NCI-H526 (cell line): ENCODE measurements at places on chromosomes 7 and 10.
A peak's percentile ranks its signal among the peaks of the same experiment; 100 is the strongest.

DNA sequence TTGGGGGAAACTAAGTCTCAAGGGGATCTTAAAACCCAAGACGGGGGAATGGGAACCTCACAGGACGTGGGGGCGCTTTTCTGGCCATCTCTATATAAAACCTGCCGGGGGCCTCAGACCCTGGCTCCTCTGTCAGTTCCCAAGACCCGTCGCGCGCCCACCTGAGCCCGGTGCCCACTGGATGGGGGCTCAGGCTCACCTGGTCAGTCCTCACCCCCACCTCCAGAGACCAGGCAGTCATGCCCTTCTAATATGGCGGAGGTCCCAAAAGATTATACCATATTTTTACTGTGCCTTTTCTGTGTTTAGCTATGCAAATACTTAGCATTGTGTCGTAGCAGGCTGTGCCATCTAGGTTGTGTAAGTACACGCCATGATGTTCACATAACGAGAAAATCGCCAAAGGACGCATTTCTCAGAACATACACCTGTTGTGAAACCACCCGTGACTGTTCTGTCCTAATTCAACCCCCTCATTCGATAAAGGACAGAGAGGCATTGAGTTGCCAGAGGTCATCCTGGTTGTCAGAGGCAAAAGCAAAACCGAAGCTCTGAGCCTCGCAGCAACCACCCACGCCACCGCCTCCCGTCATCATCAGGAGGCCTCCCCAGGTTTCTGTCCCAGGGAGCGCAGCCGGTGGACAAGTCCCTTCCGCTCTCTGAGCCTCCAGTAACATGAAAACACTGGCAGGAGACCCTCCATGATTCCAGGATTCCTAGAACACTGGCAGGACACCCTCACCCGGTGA is 28.9 kb downstream of the OAT start:
- DNase-seq = peak; percentile 48

DNA sequence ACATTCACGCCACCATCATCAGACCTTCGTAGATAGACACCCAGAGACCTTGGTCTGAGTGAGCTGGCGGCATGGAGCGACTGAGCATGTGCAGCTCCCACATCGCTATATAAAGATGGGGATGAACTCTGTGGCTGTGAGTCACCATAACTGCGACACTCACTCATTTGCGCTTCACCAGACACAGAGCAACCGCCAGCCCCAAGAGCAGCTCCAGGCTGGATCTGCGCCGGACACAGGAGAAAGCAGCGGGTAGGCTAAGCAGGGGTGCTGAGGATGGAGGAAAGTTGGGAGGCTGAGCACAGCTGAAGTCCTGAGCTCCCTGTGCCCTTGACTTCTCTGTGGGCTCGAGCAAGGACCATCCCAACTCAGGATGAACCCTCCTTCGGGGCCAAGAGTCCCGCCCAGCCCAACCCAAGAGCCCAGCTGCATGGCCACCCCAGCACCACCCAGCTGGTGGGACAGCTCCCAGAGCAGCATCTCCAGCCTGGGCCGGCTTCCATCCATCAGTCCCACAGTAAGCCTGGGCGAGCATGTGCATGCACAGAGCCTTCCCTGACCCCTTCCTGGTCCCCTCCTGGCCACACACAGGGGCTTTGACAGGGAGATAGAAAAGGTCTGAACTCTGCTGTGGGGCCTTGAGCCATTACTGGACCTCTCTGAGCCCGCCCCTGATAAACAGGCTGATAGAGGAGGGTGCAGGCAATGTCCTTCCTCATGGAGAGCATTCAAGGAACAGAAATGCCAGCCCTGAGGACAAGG is at the start of gene OPN4:
TSS of gene OPN4 (plus strand) at position 137 of the 762 bp plus-strand sequence. CDS start at position 374, 237 bp downstream.
- no peak for DNase-seq

DNA sequence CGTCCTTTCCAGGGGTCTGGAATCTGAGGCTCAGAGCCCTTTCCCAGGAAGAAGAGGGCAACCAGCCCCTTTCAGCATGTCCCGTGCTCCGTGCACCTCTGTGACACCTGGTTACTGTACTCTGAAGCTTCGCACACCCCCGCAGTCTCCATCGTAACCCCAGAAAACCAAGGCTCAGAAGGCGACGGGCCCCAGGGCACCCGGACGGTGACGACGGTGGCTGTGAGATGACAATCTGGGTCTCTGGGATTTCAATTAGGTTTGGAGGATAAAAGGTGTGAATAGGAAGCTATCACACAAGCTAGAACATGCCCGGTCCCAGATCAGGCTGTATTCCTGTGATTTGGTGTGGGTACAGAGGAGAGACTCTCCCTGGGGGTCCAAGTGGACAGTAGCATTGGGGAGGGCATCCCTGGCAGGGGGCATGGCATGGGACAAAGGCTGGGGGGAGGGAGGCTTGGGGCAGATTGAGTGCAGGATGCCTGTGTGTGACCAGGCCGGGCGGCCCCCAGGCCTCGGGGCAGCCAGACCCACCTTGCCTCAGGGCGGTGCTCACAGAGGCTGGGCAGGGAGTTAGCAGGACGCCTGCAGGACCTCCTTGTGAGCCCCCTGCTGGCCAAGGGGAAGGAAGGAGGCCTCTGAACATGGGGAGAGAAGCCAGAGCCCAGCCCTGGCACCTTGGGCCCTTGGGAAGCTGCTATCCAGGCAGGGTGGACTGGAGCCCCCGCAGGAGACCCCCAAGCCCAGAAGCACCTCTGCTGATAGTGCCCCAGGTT is 23.4 kb upstream of the PSMG3 start:
- peak; percentile 31 for DNase-seq

- DNase-seq = no peak
Observed at GRCh38 chr7:135965602-135966001, 11.6 kb downstream of the MTPN start.

GRCh38 chr7:151245360-151246101 is 3.0 kb downstream of the SMARCD3 start:
- DNase-seq = peak; percentile 83

DNA sequence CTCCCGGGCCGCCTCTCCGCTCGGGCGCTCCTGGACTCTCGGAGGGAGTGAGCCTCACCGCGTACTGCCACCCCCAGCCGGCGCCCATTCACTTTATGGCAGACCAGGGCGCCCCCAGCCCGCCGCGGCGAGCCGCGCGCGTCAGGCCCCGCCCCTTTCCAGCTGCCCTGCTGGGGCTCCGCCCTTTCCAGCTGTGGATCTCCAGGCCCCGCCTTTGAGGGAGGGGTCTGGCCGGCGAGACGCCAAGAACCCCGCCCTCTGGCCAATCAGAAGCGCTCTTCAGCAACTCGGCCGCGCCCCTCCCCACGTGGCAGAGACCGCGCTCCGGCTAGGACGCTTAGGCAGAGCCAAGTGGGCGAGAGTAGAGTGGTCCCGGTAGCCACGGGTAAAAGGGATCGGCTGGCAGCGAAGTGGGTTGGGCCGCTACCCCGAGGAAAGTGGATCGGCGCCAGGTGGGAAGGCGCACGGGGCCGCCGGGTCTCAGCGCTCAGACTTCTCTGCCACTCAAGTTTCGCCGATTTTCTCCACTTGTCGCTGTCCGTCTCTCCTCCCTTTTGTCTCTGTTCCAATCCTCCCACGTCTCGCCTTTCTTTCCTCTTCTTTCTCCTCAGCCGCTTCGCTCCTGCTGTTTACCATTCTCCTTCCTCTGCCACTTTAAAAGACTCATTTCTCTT is at the start of gene PITX3:
TSS of gene PITX3 (minus strand) at position 69 of the 674 bp plus-strand sequence. CDS start 9,432 bp downstream, outside the sequence.
- peak; percentile 91 for DNase-seq

GRCh38 chr10:87545783-87546182 is 41.1 kb downstream of the MINPP1 start:
- no peak for DNase-seq

- no peak for DNase-seq
Observed at GRCh38 chr10:42637142-42637541, 1.2 kb downstream of the ZNF33B start.

- peak; percentile 72 for DNase-seq
Observed at GRCh38 chr7:30476459-30477145, 2.0 kb downstream of the NOD1 start.

GRCh38 chr7:151003572-151003971 is 12.8 kb downstream of the NOS3 start:
- DNase-seq = no peak

- DNase-seq = no peak
Observed at GRCh38 chr7:137564677-137565076, 221.1 kb upstream of the PTN start.

DNA sequence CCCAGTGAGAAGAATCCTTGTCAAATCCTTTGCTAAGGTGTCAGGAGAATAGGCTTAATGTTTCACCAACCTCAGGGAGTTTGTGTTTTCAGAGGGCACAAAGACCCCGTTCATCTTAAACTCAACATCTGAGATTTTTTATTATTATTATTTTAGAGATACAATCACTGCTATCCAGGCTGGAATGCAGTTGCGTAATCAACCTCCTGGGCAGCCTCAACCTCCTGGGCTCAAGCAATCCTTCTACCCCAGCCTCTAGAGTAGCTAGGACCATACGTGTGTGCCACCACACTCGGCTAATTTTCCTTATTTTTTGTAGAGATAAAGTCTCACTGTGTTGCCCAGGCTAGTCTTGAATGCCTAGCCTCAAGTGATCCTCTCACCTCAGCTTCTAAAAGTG is 599.2 kb downstream of the KCNMA1 start:
- no peak for DNase-seq

DNA sequence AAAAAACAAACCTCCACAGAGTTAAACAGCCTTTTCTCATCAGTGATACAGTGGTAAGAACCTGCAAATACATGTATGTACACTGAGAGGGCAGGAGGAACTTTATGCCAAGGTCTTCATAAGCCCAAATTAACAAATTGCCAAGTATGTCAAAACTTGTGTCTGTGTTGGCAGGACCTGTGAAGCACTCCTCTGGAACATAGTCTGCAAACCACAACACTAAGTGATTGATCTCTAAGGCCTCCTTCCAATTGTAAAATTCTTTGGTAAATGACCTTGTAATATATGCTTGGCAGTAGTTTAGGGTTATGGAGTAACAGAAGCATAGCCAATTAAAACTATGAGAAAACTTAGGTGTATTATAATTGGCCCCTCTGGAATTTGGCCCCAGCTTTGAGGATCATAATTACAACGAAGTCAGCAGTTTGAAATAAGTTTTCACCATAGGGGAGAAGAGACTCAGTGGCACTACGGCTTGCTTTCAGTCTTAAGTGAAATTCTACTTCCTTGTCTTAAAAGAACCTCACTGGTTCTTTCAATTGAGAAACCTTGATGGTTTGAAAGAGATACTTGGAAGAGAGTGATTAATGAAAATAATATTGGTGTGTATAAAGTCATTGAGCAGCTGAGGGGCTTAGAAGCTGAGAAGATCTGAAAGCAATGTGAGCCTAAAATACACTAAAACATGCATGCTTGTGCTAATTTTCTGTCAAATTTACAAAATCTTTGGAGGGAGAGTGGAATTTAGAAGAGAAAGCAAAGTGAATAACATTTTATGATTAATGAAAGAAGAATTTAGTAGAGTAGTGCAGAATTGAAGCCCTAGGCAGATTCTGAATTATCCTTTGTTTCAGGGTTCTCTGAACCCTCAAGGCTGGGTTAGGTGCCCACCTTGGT is 57.6 kb downstream of the CNNM2 start:
- no peak for DNase-seq

- DNase-seq = no peak
Observed at GRCh38 chr7:30888747-30889146, 22.9 kb upstream of the AQP1 start.

GRCh38 chr7:82501346-82501745 is 57.8 kb upstream of the CACNA2D1 start:
- DNase-seq = no peak

GRCh38 chr7:129271500-129272355 is 46.9 kb downstream of the AHCYL2 start:
- peak; percentile 40 for DNase-seq

GRCh38 chr7:106915873-106916272 is 50.8 kb downstream of the PIK3CG start:
- no peak for DNase-seq

DNA sequence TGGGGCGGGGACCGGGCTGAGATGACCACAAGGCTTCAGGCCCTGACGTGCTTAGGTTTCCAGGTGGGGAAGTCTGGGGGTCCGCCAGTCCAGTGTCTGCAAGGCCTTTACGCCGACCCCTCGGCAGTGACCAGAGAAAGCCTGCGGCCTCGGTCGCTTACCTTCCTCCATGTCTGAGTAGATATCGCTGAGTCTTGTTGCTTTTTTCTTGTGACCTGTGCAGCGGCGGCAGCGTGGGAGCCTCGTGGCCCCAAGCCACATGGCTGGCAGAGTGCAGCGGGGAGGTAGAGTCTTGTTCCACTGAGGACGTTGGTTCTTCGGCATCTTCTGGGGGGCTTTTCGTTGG is 329 bp downstream of the NOLC1 start:
- DNase-seq = peak; percentile 36

DNA sequence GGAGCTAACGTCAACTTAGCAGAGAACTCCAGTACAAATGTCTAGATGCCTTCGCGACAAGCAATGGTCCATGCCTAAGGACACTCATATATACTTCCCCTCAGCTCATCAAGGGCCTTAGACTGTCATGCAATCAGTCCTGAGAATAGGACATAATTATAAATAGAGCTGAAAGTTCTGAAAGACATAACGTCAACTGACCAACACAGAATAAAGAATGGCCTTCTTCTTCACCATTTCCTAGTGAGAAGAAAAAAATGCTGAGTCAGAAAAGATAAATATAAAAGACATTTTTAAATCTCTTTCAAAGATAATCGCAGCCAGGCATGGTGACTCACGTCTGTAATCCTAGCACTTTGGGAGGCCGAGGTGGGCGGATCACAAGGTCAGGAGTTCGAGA is 83.2 kb downstream of the ARMH3 start:
- DNase-seq = no peak

DNA sequence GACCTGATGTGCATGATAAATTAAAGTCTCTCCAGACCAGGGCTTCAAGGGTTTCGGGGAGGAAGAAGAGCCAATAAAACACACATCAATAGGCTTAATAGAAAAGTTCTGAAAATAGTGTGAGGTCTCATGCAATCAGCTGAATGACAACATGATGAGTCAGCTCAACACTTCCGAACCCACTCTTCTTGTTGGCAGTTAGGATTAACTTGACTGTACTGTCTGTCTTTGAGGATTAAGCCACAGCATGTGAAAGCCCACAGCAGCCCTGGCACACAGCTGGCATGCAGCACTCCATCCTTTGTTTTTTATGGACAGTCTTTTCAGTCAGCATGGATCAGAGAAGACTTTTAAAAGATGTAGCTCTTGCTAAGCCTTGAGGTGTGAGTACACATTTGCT is 526.9 kb upstream of the VSTM2A start:
- no peak for DNase-seq

DNA sequence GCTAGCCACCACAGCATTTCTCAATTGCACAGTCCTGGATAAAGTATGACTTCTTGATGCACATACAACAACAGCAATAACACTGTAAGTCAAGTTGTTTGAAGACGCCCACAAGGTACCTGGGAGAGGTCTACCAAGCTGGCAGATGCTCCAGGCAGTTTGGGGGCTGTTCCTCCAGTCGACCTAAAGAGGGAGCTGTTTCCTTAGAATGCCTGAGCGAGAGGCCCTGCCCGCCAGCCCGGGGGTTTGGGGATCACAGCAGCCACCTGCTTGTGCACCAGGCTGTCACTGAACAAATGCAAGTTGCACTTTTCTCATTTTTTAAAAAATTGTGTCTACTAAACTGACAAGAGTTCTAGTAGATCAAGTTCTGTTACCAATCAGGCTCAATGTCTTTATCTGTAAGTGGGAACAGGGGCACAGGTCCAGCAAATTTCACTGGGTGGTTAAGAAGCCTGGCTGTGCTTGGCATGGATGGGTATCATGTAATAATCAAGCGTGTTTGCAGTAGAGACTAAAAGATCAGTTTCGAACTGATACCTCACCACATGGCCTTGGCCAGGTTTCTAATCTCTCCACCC is 193.8 kb upstream of the ADO start:
- peak; percentile 21 for DNase-seq
